ENCODE measurements at places on chromosomes 12 and 14.

DNA sequence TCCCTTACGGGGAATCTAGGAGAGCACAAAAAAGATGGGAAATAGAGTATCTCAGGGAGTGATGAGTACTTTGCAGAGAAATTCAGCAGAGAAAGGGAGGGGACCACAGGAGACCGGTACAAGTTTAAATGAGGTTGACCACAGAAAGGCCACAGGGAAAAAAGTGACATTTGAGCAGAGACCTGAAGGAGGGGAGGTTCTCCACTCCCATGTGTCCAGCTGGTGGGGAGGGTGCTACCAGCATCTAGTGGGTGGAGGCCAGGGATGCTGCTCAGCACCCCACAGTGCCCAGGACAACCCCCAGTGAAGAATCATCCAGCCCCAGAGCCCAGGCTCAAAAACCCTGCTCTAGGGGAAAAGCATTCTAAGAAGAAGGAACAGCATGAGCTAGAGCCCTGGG, 34.6 kb downstream of the TESC start:
- no peak for DNase-seq

GRCh38 chr12:98149691-98150210, 365.6 kb upstream of the TMPO start:
- DNase-seq = no peak

DNA sequence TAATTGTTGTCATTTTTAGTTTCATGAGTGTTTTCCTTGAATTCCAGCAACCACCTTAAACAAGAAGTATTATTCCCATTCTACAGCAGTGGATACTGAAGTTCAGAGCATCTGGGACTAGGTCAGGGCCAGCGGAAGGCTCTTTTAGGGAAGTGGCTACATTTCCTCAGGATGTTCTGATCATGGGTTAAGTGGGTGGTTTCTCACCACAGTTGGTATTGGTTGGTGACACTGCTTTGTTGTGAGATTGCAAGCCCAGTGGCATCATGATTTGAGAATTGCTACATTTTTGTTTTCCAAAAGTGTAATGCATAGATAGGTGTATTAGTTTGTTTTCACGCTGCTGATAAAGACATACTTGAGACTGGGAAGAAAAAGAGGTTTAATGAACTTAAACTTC, 47.1 kb downstream of the SYNE2 start:
- DNase-seq = no peak

DNA sequence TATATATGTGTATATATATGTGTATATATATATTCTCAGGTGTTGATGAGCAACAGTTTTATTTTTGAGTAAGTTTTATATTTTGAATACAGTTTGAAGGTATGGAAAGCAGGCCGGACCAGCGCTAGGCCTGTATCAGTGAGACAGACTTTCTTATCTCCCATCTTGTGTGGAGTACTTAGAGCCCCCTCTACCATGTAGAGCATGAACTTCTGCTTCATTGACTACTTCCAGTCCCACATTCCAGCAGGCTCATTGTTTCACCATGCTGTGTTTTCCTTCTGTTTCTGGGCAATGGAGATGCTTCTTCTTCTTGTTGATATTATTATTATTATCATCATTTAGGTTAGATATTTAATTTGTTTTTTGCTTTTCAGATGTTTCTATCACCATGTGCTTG, 76.4 kb downstream of the SLC16A7 start:
- no peak for DNase-seq

DNA sequence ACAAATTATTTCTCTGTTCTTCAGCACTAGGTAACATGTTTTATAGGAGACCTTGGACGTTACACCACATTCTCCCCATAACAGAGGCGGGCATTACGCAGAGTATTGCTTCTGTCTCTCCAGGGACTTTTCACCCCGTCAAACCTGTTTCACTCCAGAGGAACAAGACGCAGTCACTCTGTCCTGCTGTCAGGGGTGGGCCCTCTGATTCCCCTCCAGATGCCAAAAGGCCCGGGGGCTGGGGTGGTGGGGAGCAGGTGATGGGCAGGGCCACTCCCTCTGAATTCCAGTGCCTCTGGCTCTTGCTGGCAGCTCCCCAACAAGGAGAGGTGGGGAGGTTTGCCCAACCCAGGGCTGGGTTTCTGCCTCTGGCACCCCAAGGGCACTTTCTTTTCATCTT, 71.9 kb downstream of the NTF3 start:
- no peak for DNase-seq

All from stimulated activated CD8-positive, alpha-beta memory T cell treated with anti-CD3 and anti-CD28 coated beads, Interleukin-15, amount 100 ng/mL, for 4 hours (primary cell).